ENCODE measurements at places on chromosomes 2 and 18.

DNA sequence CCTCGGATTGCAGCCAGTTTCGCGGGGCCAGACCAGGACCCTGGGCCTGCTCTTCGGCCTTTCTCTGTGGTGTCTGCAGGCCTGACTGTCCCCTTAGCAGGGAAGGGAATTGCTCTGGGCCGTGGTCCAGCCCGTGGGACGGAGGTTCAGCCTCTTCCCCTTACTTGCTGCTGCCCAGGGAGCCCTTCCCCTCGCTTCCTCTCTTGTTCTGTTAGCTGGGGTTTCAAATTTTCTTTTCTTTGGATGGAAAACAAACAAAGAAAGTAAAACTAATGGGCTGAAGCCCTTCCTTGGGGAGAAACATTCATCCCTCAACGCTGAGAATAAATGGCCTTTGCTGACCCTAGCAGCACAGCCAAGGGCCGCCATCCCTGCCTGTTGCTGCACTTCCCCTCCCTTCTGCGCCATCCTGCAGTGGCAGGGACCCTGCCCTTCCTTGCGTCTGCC lies 52.4 kb downstream of the ASAP2 start:
- DNase-seq, result no peak

GRCh38 chr2:11669454-11670291 lies at the start of gene NTSR2:
Gene NTSR2 (minus strand): TSS chr2:11670195. CDS start chr2:11670129, 66 bp downstream.
- peak; percentile 51 for DNase-seq

GRCh38 chr2:203246646-203247045 lies 7.8 kb downstream of the CYP20A1 start:
- DNase-seq, result no peak

DNA sequence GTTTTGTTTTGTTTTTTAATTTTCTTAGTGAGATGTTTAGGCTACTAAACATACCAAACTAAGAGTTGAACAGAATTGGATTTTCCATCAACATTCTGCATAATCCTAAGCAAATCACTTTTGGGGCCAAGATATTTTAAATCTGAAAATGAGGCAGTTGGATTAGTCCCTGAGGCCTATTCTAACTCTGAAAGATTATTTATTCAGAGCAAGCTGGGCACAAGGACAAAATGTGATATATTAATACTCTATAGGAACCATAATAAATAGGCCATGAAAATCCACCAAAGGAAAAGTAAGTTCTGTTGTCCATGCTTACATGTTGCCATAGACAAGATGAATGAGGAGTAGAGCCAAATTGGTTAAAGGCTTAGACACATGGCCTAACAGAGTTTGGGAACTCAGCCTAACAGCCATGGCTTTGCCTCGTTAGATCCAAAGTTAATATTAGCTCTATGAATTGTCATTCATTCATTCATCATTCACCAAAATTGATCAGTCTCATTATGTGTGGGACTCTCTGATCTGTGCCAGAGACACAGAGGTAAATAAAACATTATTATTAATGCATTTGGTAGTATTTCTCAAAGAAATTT lies 183.5 kb downstream of the SCG2 start:
- no peak for DNase-seq

- no peak for DNase-seq
Observed at GRCh38 chr2:58959996-58960395, 718.9 kb upstream of the FANCL start.

- no peak for DNase-seq
Observed at GRCh38 chr2:121791290-121791689, 35.8 kb downstream of the TSN start.

- DNase-seq, result no peak
Observed at GRCh38 chr18:33470216-33470615, 29.7 kb upstream of the CCDC178 start.

DNA sequence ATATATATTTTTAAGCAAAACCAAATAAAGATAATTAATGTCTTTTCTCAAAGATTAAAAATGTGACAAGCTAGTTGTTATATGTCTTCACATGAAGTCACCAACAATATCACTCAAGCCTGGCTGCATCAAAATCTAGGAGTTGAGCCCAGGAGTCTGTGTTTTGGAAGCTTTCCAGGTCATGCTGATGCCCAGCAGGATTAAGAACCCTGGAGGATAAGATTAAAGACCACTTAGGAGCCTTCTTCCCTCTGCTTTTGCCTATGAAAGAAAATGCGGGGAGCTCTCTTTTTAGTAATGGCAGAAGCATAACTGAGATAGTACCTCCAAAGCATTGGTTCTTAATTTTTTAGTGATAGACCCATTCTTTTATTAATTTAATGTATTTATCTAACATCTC lies 157.4 kb downstream of the ASXL3 start:
- DNase-seq, result no peak

DNA sequence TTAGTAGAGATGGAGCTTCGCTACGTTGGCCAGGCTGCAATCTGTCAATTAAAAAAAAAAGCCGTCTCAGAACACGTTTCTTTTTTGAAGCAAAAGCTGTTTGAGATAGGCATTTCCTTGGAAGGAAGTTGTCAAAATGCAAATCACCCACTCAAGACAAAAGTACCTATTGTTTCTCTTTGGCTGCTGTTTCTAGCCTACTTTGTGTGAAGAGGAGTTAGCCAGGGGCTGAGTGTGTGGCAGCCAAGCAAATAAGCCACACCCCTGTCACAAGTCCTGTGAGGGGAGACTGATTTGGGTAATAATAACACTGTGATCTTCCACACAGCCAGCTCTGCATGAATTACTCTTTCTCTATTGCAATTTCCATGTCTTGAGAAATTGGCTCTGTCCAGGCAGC lies 47.4 kb upstream of the CDCA7 start:
- no peak for DNase-seq

DNA sequence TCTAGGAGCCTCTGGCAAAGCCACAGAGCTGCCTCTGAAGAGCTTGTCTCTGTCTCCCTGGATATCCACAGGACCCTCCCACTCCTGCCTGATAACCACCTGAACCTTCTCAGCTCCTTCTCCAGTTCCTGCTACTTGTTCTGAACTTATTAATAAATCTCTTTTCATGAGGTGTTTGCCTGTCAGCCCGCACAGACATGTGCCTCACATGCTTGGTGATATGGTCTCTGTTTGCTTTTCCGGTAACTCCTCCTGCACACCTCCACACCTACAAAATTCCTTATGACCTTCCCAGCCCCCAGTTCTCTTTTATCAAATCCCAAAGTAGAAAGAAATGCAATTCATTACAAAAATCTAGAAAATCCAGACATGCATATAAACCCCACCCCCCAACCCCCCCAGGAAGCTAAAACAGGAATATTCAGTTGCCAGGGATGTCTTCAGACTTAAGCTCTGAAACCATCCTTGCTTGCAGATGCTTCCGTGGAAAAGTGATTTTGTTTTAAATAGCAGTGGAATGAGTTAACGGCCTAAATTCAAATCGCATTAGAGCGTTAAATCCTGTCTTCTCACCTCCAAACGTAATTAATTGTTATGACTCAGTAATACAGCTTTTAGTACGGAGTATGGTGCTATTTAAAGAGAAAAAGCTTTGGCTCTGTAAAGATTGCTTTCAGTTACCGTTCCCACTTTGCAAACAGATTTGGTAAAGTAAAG lies 2.1 kb upstream of the PID1 start:
- DNase-seq, result no peak

DNA sequence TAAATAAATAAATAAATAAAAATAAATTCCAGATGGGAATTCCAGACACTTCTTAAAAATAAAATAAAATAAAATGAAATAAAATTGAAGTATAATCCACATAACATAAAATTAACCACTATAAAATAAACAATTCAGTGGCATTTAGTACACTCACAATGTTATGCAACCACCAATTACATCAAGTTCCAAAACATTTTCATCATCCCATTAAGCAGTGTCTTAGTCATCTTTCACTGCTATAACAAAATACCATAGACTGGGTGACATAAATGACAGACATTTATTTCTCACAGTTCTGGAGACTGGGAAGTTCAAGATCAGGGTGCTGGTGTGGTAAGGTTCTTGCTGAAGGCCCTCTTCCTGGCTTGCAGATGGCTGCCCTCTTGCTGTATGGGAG lies 22.6 kb upstream of the PROKR1 start:
- DNase-seq, result no peak

DNA sequence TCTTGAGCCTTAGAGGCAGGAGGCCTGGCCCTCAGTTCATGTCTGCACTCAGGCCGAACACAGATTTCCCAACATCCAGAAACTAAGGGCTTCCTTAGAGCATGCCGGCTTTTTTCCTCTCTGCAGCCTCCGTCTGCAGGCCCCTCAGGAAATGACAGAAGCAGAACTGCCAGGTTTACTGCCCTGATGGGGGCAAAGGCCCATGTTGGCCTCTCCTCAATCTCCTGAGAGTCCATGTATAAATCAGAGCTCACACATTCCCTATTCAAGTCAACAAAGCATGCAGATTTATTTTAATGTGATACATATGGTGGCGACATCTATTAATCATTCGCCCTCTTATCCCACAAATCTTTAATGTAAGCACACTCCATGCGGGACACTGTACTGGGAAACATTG lies 475.6 kb upstream of the HS6ST1 start:
- no peak for DNase-seq

DNA sequence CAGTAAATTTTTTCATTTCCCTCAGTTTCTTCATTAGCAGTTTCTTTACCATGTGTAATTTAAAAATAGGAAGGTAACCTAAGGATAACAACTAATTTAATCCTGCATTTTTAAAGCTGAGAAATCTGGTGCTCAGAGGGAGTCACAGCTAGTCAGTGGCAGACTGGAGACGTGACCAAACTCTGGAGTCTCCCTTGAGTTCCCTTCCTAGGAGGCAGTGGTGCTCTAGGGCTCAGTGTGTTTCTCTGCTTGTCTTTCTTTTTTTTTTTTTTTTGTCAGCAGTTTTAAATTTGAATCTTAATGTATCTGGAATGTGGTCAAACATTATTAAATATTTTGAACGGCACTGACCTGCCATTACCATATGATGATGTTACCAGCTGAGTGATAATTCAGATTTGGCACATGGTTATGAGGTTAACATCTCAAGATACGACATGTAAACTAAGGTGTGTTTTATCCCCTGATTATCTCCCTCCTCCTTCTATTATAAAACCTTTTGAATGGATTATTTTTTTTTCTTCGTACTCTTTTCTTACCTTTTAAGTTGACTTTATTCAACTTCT lies 226.2 kb downstream of the GALNT13 start:
- no peak for DNase-seq

- peak; percentile 40 for DNase-seq
Observed at GRCh38 chr2:111250448-111251030, 129.8 kb downstream of the BCL2L11 start.

DNA sequence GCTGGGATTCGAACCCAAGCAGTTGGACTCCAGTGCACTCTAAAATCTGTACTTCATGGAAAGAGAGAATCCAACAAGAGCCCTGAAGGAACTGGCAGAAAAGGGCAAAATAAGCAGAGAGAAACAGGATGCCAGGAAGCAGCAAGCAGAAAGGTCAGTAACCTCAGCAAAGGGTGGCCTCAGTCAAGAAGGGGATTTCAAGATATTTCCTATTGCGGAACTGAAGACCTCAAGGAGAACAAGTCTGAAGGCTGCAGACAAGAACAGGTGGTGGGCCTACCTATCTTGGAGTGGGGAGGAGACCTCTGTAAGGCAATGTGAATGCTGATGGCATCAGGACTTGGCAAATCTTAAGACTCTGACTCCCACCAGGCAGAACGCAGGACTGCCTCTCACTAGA lies 20.1 kb upstream of the MREG start:
- no peak for DNase-seq

All from HepG2 (cell line).